Stimulated activated CD4-positive, alpha-beta T cell treated with anti-CD3 and anti-CD28 coated beads, TNF-alpha, amount 100 ng/mL, for 48 hours (primary cell): ENCODE measurements at places on chromosomes 11 and 22.

DNA sequence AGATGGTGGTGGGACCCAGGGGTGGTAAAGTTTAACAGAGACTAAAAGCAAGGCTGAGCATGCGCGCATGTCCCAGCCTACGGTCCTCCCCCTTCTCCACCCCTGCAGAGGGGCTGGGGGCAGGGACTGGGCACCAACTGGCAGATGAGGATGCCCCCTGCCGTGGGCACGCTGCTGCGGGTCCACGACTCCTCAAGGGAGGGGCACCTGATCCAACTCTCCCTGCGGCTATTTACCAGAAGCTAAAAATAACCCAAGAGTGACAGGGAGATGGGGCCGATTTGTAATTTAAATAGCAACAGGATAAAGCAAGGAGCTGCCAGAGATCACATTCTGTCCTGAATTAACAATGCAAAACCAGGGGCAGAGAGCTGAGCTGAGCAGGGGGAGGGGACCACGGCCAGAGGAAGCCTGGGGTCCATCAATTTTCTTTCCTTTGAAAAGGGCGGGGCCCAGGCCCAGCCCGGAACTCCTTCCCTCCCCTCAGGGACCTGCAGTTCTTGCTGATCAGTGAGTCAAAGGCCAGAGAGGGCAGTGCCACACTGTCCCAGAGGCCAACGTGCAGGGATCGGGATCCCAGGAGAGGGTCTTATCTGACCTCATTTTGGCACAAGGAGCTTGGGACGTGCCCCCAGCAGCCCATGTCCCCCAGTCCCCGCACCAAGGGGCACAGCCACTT, 8.1 kb upstream of the DGKZ start:
- DNase-seq = no peak

DNA sequence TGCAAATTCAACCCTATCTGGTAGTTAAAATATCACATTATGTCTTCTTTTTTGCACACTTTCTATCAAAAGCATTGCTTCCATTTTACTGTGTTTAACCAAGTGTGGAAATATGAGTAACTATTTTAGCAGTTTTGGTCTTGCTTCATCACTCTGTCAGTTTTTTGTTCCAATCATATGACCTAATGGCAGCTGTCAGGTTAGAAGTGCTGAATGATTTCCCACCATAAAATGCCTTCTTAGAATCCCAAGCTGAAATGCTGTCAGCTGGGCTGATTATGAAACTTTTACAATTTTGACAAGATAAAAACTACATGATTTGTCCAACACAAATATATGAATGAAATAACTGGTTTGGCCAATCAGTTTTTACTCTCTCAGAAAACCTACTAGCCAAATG, 1654.6 kb upstream of the RAG2 start:
- no peak for DNase-seq

DNA sequence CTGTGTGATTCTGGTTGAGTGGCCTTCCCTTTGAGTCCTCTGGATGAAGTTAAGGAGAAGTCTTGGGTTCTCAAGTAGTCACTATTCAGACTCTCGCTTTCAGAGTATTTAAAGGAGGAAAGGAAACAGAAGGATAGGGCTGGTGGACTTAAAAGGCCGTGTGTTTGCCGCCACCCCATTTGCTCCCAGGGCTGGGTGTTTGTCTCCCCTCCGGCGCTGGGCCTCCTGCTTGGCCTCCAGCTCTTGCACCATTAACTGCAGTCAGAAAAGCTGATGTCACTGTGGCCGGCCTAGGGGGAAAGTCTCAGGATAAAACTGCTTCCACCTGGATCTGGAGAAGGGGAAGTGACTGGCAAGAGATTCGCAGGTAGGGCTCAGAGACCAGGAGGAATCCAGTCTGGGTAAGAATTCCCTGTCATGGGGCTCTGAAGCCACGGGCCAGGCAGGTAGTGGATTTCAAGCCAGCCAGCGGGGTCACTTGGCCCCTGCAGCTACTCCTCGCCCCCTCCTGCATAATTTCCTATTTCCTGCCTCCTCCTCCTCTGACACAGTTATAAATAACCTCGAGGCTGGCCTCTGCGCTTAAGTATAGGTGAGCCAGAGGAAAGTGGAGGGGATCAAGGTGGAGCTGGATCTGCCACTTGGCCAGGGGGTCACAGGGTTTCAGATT, 17.1 kb downstream of the TIMP3 start:
- no peak for DNase-seq

DNA sequence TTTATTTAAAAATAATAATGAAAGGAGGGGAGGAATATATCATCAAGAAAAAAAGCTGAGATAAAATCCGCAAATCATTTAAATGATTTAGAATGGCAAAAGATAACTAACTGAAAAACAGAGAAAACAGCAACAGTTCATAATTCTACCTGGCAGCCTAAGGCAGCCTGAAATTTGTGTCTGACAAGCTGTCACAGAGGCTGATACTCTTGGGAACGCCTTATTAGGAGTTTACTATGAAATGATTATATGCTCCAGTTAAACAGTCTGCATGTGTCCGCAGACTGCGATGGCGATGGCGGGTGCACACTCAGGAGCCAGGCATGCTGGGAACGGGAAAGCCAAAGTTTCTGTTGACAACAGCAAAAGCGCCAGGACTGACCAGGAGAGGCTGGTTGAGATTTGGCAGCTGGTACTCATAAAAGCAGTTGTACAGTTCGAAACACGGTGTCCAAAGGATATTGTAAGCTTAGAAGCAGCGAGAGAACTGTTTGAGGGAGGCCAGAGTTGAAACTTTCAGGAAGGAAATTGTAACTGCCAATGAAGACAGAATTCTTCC, 172.9 kb upstream of the MPPED2 start:
- no peak for DNase-seq

DNA sequence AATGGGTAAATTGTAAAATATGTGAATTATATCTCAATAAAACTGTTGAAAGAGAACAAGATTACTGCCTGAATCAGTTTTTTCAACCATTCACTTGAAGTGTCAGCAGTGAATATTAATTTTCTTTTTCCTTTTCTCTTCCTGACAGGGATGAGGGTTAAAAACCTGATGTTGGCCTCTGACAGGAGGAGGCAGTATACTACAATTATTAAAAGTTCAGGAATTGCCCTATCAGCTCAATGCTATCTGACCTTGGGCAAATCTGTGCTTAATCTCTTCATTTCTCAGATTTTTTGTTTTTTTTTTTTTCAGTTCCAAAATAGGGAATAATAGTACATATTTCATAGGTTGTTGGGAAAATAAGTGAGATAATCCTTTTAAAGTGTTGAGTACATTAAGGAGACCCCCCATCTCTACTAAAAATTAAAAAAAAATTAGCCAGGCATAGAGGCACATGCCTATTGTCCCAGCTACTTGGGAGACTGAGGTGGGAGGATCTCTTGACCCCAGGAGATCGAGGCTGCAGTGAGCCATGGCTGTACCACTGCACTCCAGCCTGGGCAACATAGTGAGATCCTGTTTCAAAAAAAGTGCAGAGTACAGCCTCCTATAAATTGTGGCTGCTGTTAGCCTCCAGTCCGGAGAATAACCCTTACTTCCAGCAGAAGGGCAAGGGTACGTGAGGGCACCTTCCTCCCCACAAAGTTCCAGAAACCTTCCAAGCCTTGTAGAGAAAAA, 48.8 kb downstream of the TRIM44 start:
- DNase-seq = no peak

DNA sequence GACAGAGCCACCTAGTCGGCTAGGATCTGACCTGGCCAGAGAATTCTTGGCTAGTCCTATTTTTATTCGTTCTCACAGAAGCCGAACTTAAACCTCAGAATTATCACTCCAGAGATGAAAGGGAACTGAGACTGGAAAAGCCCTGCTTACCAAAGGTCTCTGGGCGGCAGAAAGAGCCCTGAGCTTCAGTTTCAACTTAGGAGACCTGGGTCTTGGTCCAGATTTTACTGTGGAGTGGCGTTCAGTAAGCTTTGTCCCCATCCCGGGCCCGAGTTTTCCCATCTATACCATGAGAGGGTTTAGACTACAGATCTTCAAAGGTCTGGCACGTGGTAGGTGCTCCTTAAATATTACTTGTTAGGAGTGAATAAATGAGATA, 516 bp downstream of the NEU3 start:
- no peak for DNase-seq

DNA sequence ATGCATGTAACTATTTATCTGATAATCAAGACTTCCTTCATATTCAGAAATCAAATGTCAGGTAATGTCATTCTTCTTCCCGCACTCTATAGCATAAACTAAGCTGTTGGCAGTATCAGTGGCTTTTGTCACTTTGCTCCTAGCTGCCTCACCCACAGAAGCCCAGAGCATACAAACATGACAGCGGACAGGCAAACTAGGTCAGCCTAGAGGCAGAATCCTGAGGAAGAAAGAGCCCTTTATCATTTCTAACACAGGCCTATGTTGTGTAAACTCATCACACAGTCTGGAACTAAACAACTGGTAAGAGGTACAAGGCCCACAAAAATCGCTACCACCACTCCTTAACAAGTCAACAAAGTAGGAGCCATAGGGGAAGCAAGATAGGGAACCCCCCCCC, 21.0 kb downstream of the GUCY1A2 start:
- DNase-seq = no peak

- DNase-seq = no peak
These were observed 34.7 kb downstream of the ATG16L2 start for GRCh38 chr11:72848846-72849466.
